Stimulated activated CD4-positive, alpha-beta T cell treated with anti-CD3 and anti-CD28 coated beads, TNF-alpha, amount 100 ng/mL, for 24 hours (primary cell): ENCODE measurements at places on chromosomes 3 and 15.

GRCh38 chr3:140724856-140725812 is 47.3 kb downstream of the TRIM42 start:
- DNase-seq: no peak

DNA sequence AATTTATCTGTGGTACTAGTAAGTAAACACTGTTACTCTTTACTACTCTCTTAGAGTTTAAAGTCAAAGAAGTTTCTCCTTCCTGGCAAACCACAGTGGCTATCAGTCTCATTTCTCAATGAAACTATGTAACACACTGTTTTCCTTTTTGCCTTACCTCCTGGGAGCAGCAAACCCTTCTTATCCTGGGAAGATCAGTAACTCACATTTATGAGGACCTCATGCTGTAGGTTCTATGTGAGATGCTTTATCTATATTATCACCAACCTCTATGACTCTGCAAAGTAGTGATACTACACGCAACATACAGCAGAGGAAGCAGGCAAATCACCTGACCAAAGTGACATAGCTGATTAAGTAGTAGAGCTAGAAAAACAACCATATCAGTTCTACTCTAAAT is 35.3 kb downstream of the PBRM1 start:
- no peak for DNase-seq

DNA sequence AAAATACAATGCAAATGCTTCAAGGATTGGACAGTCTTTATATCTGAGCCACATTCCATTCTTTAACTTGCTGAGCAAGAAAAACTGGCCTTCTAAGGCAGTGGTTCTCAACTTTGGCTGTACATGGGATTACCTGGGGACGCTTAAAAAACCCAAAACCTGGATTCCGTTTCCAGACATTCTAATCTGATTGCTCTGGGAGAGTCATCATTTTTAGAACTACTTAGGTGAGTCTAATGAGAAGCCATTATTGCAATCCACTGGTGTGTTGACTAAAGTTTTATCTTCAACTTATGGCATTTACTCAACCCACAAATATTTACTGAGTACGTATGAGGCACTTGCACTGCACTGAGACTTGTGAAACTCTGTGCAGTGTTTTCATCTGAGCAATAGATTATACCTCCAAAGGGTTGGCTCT is 195.7 kb upstream of the ATP11B start:
- no peak for DNase-seq

DNA sequence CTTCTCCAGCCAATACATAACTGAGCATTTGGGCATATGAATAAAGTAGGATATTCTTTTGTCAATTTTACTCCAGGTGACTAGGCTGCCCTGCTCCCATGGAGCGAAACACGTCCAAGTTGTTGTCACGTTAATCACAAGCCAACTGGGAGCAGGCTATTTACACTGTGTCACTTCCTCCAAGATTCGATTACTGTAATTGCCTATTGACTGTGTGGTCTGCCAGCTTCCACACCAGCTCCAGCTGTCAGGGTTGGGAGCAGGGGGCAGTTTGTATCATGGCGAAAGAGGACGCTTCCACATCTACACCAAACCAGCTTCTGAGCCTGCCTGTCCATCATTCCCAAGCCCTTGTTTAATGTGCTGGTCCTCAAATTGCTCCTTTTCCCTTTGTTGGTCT is 89.2 kb upstream of the RORA start:
- no peak for DNase-seq

- no peak for DNase-seq
These were observed 778 bp downstream of the ARL6 start for GRCh38 chr3:97765336-97765735.

DNA sequence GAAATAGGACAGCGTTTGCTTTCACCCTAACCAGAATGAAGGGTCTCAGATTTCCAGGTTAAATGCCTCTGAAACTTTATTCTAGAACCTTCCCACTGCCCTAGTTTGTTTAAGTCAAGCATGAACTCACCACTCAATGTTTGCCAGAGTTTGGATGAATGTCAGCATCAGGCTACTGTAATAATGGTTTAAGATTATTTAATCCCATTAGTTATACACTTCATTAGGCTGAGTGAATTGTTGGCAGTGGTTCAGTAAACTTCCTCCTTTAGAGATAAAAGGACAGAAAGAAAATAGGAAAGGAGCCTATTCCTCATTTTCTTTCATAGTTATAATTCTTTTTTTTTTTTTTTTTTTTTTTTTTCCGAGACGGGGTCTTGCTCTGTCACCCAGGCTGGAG is 401.9 kb upstream of the TPRG1 start:
- no peak for DNase-seq

DNA sequence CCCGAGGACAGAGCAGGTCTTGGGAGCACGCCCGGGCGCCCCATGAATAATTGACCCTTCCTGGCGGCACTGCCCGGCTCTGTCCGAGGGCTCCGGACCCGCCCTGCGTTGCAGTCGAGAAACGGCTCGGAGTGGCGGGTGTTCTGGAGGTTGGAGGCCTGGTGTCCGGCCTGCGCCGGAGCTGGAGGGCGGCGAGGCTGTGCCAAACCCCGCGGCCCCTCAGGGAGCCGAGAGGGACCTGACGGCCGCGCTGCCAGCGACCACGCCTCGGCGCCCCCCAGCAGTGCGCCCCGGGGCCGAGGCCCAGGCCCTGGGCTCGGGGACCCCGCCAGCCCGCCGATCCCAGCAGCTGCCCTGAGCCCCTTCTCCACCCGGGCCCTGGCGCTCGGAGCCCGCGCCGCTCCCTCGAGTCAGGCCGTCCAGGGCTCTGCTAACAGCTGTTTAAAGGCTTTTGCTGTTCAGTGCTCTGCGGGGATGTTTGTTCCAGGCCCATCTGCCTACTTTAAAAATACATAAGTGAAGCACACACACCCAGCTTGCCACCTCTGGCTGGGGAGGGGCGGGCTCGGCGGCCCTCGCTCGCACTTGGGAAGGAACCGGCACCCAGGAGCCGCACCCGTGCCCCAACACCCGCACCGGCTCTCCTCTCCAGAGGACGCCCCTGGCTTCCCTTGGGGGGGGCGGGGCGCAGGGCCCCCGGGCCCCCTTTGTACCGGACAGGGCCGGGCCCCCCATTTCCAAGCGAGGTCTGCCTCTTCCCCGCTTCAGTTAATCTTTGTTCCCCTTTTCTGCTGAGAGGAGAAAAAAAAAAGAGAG is 730 bp upstream of the ZNF710 start:
- DNase-seq: no peak

DNA sequence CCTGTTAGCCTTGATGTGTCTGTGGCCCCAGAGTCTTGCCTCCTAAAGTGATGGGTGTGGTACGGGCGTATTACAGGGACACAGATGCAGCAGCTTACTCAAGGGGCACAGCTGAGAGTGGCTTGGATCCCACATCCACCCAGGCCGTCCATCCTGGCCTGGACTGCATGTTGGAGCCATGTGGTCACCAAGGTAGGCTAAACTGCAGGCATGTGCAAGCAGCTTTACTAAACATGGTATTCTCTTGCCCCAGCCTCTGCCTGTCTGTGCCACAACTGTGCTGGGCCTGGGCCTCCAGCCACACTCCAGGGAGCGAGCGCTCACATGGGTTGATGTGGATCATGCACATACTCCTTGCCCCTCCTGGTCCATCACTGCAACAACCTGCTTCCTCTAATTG is 6.1 kb upstream of the GPR62 start:
- DNase-seq: no peak

GRCh38 chr15:81520480-81520879 is 146.5 kb upstream of the TMC3 start:
- DNase-seq: no peak

- DNase-seq: no peak
These were observed 169.4 kb downstream of the IGF1R start for GRCh38 chr15:98817745-98818144.

DNA sequence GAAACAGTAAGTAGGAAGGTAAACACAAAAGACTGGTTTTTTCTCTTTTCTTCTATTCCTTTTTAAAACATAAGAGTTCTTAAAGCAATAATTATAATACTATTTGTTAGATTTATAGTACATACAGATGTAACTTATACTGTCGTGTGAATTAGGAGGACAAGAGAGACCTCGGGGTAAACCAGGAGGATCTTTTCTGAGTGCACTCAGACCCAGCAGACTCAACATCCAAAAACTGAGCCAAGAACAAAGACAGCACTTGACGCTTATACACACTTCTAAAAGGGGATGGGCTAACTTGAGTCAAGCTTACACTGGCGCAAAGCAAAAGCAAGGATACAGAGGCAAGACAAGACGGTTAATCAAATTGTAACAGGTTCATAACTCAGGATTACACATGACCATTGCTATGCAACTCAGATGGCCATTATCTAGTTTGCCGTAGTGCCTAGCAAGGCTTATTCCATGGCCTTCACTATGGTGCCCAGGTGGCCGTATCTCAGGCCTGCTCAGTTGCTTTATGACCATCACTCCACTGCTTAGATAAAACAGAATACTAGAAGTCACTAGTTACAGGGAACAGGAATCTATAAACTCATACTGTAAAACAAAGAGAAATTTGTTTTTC is 18.6 kb downstream of the MTHFS start:
- DNase-seq: no peak

DNA sequence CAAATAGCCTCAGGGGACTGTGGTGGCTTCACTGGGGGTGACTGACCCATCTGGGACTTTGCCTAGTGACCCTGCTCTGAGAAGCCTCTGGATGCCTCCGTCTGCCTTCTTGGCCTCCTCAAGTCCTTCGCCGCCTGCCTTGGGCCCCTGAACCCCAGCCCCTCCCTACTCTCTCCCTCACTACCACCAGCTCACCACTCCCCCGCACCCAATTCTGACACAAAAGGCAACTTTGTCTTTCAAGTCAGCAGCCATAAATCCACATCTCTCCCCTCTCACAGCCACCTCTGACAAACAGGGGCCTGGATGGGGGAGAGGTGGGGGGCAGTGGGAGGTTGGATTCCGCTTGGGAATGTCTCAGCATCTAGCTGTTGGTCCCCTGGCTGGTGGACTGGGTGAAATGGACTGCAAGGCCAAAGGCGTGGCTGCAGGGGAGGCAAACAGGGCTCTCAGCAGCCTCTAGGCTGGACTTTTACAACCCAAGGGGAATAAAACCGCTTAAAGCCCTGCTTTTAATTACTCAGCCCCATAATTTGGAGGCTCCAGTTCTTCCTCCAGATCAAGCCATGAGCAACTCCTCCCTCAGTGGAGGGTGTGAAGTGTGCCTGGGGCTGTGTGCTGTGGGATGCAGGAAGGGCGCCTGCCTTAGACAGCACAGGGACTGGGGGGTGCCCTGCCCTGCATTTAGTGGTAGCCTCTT is 33.4 kb downstream of the IGDCC3 start:
- no peak for DNase-seq

- no peak for DNase-seq
These were observed 75.3 kb downstream of the P2RY1 start for GRCh38 chr3:152910211-152910610.

DNA sequence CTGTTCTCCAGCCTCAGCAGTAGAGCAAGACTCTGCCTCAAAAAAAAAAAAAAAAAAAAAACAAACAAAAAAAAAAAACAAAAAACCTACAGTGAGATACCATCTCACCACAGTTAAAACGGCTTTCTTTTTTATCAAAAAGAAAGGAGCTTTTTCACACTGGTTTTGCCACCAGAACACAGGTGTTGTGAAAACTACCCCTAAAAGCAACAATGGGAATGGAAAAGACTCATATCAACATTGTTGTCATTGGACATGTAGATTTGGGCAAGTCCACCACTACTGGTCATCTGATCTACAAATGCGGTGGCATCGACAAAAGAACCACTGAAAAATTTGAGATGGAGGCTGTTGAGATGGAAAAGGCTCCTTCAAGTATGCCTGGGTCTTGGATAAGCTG is 24.8 kb upstream of the SLC25A38 start:
- no peak for DNase-seq

DNA sequence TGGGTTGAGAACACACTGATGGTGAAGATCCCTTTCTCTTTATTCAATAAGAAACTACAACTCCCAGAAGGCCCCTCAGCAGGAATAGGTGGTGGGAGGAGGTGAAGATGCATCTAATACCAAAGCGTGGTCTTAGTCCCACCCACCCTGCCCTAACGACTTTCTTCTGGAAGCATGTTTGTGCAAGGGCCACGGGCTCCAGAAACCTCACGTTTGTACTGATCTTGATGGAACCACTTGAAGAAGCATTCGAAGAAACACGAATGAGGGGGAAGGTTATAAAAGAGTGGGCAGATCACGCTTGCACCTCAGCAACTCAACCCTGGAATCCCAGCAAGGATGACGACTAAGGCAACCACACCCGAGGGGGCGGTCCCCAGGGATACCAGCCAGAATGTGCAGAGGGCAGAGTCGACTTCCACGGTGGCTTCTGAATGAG is 10.6 kb upstream of the SLC25A36 start:
- DNase-seq: no peak

- DNase-seq: no peak
These were observed 38.7 kb downstream of the HSPBAP1 start for GRCh38 chr3:122754929-122755328.

GRCh38 chr15:44075535-44075934 is 119.5 kb downstream of the FRMD5 start:
- no peak for DNase-seq

- DNase-seq: no peak
These were observed 28.3 kb upstream of the ALDH1L1 start for GRCh38 chr3:126208606-126209256.

- DNase-seq: no peak
These were observed 7.6 kb downstream of the GDPGP1 start for GRCh38 chr15:90241343-90242192.
